Amniotic epithelial cell (primary cell): ENCODE measurements at places on chromosomes 4 and X.

- peak; percentile 73 for DNase-seq
Observed at GRCh38 chr4:5812506-5813229, 80.2 kb downstream of the CRMP1 start.

- DNase-seq: no peak
Observed at GRCh38 chr4:165971933-165972332, 98.9 kb downstream of the TLL1 start.

- no peak for DNase-seq
Observed at GRCh38 chrX:118108304-118108703, 8.3 kb downstream of the KLHL13 start.

DNA sequence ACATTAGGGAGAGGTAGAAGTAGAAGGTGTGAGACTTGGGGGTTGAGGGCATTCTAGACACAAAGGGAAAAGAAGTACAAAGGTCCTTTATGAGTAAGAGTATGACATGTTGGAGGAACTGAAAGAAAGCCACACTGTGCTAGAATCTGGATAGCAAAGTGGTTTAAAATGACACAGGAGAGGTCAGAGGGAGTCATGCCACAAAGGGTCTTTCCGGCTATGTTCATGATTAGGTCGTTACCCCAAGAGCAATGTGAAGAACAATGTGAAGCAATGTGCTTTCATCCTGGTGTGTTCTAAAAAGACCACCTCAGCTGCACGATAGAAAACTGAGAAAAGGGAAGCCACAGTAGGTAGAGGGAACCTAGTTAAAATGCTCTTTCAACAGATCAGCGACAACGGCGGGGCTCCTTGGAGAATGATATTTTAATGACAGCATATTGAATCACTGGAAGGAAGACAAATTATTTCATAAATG, 29.2 kb downstream of the SMIM14 start:
- no peak for DNase-seq

DNA sequence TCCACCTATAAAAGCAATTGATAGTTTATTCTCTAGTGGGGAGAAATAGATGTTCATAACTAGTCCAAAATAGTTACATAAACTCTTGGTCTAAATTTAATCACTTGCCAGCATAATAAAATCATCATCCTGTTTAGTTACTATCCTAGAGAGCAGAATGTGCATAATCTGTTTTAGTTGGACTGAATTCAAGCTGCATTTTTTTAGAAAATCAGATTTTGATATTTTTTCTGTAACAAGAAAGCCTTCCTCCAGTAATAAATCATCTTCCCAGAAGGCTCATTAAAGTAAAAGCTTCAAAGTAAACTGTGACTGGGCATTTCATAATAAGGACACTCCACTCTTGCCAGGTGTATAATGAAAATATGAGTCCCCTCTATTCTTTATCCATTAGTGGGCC, 453.1 kb downstream of the TRAM1L1 start:
- DNase-seq: no peak

- no peak for DNase-seq
Observed at GRCh38 chrX:79366556-79366872, 620 bp downstream of the ITM2A start.
